ENCODE measurements at places on chromosomes 7 and 10. TPM values are rescaled to one million over a fixed set of nuclear protein-coding genes. Genes with fewer than 3 reads are reported as not detected.

DNA sequence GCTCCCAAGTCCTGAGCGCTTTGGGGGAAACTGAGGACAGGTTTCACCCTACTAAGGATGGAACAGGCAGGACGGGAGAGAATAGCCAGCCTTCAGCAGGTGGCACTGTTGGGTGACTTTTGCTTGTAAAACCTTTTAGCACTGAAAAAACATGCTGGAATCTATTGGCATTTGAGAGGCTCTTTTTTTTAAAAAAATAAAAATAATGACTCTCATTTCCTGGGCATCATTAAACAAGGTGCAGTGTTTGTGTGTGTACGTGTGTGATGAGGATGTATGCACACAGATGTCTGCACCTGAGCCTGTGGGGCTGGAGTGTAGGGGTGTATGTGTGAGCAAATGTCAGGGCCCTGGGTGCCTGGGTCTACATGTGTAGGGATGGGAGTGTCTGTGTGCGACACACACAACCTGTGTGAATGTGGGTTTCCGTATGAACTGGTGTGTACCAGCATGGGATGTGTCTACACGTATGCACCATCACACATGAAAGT lies 177.9 kb downstream of the RPS24 start:
- peak overlapping the region; percentile 87 for H3K27ac ChIP-seq
- no peak overlapping the region for H3K4me3 ChIP-seq
- H3K36me3 ChIP-seq = no peaks in the 10 kb centered on the region
- H3K27me3 ChIP-seq = no peaks in the 10 kb centered on the region
- H3K4me1 ChIP-seq = peaks cover 25% of the 10 kb centered on the region

- no peaks in the 10 kb centered on the region for H3K36me3 ChIP-seq
- no peak overlapping the region for H3K4me3 ChIP-seq
- no peaks in the 10 kb centered on the region for H3K27me3 ChIP-seq
- DNase-seq = no peak
Measured at GRCh38 chr7:77419102-77419501, 3.0 kb upstream of the GSAP start.

GRCh38 chr10:61215246-61215645 lies 237.9 kb downstream of the TMEM26 start:
- H3K36me3 ChIP-seq = no peaks in the 10 kb centered on the region
- H3K4me1 ChIP-seq = no peaks in the 10 kb centered on the region
- H3K27me3 ChIP-seq = no peaks in the 10 kb centered on the region
- DNase-seq = no peak
- no peak overlapping the region for H3K27ac ChIP-seq
- H3K4me3 ChIP-seq = no peak overlapping the region

- no peaks in the 10 kb centered on the region for H3K27me3 ChIP-seq
- H3K4me1 ChIP-seq = no peaks in the 10 kb centered on the region
- DNase-seq = no peak
- H3K4me3 ChIP-seq = no peak overlapping the region
- no peaks in the 10 kb centered on the region for H3K36me3 ChIP-seq
Measured at GRCh38 chr7:147578196-147578595, 1012.4 kb upstream of the C7orf33 start.

GRCh38 chr7:92289321-92289720 lies 43.5 kb downstream of the ANKIB1 start:
- no peak overlapping the region for H3K27ac ChIP-seq
- H3K27me3 ChIP-seq = no peaks in the 10 kb centered on the region
- H3K36me3 ChIP-seq = no peaks in the 10 kb centered on the region
- no peak for DNase-seq
- H3K4me3 ChIP-seq = no peak overlapping the region

GRCh38 chr10:5758927-5759326 lies 54.3 kb downstream of the GDI2 start:
- no peak overlapping the region for H3K27ac ChIP-seq
- H3K4me3 ChIP-seq = no peak overlapping the region
- no peaks in the 10 kb centered on the region for H3K4me1 ChIP-seq
- H3K36me3 ChIP-seq = no peaks in the 10 kb centered on the region

DNA sequence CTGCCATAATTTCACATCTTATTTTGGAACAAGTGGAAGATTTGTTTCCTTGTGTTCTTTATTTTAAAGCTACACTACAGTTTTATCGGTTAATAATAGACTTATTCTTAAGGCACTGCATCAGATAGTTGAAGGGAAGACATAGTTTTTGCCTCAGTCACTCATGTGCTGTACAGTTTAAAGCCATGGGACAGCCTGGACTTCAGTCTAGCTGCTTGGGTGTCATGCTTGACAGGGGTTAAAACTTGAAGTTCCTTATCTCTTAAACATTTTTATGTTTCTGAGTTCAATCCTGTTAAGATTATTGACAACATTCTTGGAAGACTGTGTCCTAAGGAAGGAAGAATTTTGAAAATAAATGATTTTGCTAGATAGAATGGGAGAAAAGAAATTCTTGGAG lies 49.7 kb downstream of the PPP1R9A start:
- no peak overlapping the region for H3K27ac ChIP-seq
- H3K27me3 ChIP-seq = no peaks in the 10 kb centered on the region
- no peaks in the 10 kb centered on the region for H3K36me3 ChIP-seq
- no peaks in the 10 kb centered on the region for H3K4me1 ChIP-seq
- H3K4me3 ChIP-seq = no peak overlapping the region

DNA sequence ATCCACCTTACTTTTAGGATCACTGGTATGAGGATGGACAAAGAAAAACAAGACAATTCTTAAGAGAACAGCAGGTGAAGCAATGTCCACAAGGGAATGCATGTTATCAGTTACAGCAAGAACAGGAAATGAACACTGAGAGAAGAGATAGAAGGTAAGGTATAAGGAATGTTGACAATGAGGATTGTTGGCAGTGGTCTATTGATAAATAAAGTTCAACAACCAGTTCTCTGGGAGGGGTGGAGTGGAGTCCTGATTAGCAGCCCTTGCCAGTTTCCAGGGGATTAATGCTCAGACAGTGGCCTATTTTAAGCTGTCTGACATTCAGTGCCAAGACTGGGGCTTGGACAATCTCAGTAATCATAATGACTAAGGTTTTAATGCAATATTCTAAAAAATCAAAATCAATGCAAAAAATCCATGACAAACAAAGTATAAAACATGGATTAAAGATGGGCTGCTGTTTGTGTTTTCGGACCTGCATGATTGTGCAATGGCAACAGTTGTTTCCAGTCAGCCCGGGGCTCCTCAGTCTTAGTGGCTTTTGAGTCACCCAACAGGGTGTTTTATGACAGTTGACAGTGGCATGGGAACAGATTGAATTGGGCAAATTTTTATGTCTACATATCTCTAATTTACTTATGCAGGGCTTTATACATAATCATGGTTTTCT lies 13.8 kb upstream of the AKR1B1 start:
- no peak overlapping the region for H3K4me3 ChIP-seq
- no peak for DNase-seq
- no peak overlapping the region for H3K27ac ChIP-seq
- H3K4me1 ChIP-seq = no peaks in the 10 kb centered on the region

DNA sequence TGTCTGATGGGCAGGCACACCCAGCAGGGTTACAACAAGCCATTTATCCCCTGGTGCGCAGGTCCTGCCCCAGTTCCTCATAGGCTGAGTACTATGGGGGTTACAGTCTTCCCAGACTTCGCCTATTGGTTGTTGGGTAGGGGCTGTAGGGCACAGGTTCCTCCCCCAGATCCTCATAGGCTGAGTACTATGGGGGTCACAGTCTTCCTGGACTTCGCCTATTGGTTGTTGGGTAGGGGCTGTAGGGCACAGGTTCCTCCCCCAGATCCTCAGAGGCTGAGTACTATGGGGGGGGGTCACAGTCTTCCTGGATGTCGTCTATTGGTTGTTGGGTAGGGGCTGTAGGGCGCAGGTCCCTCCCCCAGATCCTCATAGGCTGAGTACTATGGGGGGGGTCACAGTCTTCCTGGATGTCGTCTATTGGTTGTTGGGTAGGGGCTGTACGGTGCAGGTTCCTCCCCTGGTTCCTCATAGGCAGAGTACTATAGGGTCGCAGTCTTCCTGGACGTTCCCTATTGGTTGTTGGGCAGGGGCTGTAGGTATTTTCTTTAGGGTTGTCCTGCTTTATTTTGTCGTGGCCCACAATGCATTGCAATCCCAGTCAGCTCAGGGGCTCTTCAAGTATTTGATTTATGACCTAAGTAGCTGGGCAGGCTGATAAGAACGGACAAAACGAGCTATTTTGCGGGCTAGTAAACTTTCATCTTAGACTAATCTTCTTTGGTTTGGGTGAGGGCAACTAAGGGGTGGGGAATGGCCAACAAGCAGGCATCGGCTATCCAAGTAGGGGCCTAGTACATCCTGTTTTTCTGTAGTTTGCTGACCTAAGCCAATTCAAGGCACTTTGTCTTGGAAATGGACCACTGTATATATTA lies 3.4 kb downstream of the LRRC27 start:
- H3K27me3 ChIP-seq = no peaks in the 10 kb centered on the region
- H3K4me1 ChIP-seq = no peaks in the 10 kb centered on the region
- H3K4me3 ChIP-seq = no peak overlapping the region
- H3K27ac ChIP-seq = no peak overlapping the region

The TCAF1 gene
- 12.3 TPM for total RNA-seq

The GIMAP7 gene
- total RNA-seq = 70.8 TPM

The ZNF488 gene
- 0.21 TPM for total RNA-seq

The MYH16 gene
- not detected for total RNA-seq

The TMEM176B gene
- total RNA-seq = 27.6 TPM

The OR2A42 gene
- not detected for total RNA-seq

The WDR11 gene
- total RNA-seq = 84.5 TPM
